Ovary (tissue), 10 donors: ENCODE measurements at places on chromosomes 3 and 15.
A peak's percentile ranks its signal among the peaks of the same experiment; 100 is the strongest.

DNA sequence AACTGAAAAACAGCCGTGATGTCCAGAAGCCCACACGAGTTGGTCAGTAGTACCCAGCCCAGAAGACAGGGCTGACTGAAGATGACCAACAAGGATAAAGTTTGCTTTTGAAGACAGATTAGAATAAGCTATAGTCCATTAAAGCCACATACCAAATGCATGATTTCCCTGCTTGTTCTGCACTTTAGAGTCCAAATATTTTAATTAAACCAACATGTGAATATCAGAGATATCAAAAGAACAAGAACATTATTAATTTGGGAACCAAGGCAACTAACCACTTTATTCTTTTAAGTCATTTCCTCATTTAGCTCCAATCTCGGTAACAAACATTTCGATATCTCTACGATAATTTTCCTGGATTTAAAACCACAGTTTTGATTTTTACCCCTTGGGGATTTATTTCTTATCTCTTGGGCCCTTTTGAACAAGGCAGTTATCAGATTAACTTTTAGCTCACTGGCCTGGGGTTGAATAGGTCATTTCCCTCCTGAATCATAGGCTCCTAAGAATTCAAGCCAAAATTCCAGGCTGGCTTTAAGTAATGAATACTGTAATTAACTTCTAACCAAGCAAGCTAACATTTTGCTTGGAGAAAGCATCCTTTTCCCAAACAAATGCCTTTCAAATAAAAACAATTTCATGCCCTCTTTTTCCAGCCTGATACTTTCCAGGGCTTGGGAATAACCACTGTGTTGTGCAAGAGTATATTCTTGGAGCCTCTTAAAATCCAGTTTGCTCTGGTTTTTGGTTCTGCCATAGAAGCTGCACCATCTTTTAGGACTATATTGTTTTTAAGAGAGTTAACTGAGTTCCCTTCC lies 102.9 kb upstream of the NR2E3 start:
- no peak for DNase-seq

DNA sequence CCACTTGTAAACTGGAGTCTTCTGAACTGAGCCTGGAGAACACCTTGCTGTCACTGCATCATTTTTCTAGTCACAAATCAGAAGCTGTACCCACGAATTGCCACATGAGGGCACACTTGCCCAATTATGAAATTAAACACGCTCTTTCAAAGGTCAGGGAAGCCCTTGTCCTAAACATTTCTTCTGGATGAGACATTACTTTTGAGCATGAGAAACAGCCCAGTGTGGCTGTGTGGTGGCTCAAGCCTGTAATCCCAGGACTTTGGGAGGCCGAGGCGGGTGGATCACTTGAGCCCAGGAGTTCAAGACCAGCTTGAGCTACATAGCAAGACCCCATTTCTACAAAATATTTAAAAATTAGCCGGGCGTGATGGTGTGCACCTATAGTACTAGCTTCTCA lies 27.5 kb upstream of the CFAP161 start:
- DNase-seq, result peak; percentile 57

DNA sequence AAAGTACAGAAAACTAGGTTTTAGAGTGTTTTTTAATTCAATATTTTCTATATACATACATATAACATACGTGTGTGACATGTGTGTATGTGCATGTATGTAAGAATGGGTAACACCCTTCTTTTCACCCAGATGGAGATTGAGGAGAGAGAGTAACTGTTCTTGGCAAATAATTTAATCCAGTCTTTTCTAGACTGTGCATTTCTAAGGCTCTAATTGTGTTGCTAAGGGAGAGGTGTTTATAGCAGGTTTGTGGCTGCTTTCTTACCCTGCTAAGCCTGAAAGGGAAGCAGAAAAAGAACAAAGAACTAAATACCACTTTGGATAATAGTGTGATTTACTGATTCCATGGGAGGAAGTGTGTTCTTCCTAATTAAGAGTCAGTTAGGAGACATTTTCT lies 46.0 kb upstream of the ALDH1L1 start:
- no peak for DNase-seq

GRCh38 chr3:157589211-157589610 lies 86.0 kb upstream of the VEPH1 start:
- no peak for DNase-seq

DNA sequence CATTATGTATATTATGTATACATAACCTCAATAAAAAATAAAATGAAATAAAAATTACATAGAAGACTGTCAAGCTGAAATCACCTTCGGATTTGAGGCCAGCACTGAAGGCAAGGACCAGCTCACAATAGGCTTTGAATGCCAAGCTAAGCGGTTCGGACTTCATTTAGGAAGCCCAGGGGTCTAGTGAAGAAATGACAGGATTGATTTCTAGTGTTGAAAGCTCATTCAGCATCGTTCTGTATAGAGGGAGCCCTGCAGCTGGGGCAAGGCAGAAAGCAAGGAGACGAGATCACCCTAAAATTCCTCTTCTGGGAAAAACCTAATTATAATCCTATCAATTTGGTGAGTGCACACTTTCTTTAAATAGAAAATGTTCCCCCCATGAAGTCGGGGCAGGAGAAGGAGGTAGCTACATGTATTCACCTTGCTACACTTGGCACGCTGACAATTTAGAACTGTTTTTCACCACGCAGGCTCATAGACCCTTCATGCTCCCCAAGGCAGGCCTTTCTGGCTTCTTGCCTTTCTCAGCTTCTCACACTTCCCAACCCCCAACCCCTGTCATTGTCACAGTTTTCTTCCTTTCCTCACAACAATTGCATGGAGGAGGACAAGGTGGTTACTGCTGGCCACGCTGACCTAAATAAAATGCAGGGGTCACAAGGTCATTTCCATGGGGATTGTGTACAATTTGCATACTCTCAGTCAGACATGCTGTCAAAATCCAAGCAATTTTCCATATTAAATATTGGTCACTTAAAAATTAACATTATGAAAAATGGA lies 44.4 kb upstream of the SSR3 start:
- DNase-seq, result no peak

- DNase-seq, result no peak
Measured at GRCh38 chr3:137180220-137180619, 222.4 kb downstream of the IL20RB start.

DNA sequence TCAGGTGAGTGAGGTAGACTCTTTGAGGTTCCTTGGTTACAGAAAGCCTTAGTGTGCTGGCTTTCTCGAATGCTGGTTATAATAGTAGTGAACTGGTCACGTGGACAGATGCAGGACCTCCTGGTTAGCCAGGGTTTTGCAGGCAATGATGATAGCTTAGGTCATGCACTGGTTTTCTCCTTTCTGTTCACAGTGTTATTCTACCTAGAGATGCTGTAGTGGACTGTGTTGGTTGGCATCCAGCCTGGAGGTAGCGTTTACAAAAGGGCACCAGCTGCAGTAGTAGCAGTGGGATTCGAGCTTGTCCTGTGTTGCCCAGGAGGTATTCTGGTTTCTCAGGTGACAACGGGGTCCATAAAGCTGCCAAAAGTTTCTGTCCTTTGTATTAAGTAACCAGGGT lies 27.0 kb downstream of the PCCB start:
- DNase-seq, result no peak

DNA sequence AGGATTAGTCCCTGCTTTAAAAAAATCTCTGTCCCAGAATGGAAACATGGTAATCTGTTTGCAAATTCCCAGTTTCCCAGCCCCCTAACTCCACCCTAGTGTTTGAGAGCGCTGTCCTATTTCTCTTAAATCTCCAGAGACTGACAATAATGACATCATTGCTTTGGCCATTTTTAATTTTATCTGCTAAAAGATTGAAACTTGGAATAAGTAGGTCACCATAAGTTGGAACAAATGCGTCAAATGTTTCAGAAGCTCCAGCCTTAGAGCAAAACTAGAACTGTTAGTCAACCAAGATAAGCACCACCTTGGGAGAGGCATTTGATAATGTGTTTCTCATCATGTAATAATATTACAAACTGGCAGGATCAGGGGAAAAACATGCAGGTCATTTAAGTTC lies 25.7 kb upstream of the MB21D2 start:
- DNase-seq, result no peak

- peak; percentile 64 for DNase-seq
Measured at GRCh38 chr3:11523572-11524101, 120.1 kb downstream of the VGLL4 start.

- no peak for DNase-seq
Measured at GRCh38 chr3:12303534-12303933, 14.7 kb downstream of the PPARG start.

GRCh38 chr3:110859336-110859735 lies 212.3 kb upstream of the NECTIN3 start:
- DNase-seq, result no peak

GRCh38 chr3:161028555-161029153 lies 76.5 kb downstream of the B3GALNT1 start:
- DNase-seq, result no peak

- DNase-seq, result no peak
Measured at GRCh38 chr3:128021768-128022372, 30.4 kb upstream of the SEC61A1 start.

DNA sequence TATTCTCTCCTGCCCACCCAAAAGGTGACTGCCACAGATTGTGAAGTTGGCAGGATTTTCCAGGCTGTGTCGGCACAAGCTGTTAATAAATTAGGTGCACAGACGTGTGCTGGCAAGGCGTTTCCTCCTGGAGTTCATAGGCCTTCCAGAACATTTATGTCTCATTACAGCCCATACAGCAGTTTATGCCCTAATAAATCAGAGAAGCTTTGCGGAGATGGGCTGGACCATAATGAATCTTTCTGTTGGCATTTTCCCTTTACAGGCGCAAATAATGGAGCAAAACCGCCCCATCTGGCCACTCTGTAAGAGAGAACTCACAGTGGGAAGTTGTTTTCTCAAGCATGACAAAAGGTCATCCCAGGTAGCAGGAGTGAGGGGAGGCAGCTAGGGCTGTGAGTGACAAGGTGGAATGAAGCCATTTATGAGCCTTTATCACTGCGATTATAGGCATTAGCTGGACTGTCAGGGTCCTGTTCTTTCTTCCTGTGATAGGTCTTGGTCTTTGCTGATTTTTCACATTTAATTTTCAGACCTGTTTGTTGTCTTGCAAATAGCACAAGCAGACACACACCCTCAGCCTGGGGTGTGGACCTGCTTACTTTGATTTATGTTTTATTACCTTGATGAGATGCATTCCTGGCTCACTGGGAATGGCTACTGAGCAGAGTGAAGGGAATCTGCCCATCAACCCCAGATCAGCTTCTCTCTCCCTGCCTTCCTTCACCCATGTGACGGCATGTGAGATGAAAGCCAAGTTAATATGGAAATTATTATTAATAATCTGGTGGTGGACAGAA lies 257.5 kb downstream of the LRTM1 start:
- no peak for DNase-seq

DNA sequence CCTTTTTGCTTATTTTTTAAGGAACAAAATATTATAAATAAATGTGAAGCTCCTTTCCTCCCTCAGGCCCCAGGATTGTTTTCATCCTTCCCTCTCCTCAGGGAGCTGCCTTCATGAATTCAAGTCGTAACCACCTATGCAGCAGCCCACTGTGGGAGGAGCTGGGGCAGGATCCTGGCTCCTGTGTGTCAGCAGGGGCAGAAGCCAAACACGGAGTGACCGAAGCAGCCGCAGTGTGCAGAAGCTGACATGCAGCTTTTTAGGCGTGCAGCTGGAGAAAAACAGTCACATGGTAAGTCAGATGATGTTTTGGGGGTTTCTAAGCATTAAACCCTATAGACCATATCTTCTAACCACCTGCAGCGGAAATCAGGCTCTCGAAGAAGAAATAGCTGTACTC lies 231.3 kb downstream of the OCA2 start:
- no peak for DNase-seq

- no peak for DNase-seq
Measured at GRCh38 chr15:47405365-47406162, 311.7 kb upstream of the SEMA6D start.

- DNase-seq, result no peak
Measured at GRCh38 chr3:65927576-65927975, 111.1 kb downstream of the MAGI1 start.

- DNase-seq, result no peak
Measured at GRCh38 chr3:135248213-135248612, 453.2 kb downstream of the EPHB1 start.

DNA sequence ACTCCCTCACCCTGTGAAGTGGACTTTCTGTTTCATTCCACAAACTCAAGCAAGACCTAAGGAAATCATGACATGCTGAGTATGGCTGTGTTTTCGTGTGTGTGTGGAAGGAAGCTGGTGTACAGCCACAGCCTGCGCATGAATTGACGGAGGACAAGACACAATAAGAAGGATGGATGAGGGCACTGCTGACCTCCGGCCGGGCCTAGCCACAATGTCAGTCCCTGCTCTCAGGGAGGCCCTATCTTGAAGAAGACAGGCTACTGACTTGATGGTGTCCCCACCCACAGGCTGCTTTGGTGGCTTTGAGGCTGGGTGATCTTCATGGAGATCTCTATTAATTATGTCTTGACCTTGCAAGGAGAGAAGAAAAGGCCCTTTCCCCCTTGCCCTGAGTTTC lies 39.3 kb upstream of the CDCP1 start:
- DNase-seq, result no peak

DNA sequence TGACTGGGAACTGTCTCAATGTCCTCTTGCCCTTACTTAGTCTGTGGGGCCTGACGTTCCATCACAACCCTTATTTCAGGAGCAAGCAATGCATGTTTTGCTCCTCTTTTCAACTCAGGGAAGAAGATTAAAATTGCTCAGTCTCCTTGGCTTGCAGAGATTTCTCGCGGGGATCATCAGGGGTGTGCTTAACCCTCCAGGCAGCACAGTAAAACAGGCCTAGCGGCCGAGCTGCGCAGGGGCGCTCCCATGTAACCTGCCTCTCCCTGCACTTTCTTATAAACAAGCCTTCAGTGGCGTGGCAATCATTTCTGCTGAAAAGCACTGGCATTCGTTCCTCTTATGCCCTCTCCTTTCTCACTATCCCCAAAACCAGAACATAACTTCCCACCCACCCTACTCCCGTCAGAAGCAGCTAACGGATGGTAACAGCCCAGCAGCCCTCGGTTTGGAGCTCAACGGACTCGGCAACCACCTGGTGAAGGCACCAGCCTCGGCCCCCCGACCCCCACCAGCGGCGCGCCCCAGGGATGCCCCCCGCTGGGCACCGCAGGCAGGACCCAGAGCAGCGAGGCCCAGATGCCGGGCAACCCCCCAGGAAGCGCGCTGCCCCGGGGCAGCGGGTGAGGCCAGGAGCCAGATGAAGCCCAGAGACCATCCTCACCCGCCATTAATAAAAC lies 1.1 kb downstream of the MCF2L2 start:
- DNase-seq, result no peak

DNA sequence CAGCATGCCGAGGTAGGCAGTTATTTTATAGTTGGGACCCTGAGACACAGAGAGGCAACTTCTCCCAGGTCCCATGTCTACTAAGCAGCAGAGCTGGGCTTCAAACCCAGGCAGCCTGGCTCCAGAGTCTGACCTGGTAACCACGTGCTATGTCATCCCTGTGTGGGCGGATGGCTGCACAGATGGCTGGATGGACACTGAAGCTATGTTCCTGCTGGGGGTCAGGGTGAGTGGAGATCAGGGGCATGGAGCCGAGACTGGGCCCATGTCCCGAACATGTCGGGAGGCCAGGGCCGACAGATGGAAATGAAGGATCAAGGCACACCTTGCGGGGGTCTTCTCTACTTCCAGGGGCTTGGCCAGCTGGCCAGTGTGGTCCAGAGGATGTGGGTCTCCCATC lies 9.3 kb upstream of the FBLN2 start:
- DNase-seq, result no peak
